ENCODE measurements at places on chromosomes 1 and 21.

DNA sequence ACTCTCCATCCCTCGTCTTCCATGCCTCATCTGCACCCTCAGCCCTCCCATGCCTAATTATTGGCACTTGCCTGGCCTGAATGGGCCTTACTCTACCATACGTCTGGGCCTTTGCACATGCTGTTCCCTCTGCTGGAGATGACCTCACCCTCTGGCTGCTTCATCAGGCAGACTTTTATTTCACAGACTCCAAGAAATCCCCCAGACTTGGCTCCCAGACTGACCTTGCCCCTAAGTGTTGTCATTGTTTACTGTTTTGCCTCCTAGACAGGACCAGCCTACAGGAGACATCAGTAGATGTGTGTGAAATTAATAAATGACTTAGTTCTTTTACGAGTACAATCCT is 5.2 kb upstream of the AHDC1 start:
- DNase-seq, result no peak

DNA sequence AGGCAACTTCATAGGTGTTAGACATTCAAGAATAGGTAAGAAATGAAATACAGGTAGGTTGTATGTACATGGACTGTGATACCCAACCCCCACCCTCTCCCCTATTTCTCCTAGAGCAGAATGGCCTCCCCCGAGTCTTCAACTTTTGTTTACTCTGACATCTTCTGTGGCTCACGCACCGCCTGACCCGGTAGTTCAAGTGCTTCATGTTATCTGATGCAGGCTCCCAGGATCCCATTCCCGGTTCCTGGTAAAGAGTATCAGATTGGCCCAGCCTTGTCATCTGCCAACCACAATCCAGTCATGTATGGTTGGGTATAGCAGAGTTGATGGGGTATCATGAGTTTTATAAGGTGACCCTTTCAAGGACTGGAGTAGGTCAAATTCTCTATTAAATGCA is 9.1 kb downstream of the GNAI3 start:
- DNase-seq, result no peak

DNA sequence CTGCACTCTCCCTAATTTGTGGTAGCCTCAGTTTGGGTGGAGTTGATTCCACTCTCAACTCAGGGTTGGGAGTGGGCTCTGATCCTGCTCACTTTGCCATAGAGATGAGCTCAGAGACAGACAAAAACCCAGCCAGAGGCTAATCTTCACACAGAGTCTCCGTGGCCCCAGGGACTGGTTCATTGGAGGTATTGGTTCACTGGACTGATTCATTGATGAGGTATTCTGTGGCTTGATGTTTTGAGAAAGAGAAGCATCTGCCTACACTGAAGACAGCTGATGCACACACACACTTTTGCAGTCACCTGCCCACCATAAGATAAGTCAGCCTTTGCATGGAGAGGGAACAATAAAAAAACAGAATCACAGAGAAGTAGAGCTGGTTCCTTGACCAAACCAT is 183.8 kb downstream of the AJAP1 start:
- no peak for DNase-seq

DNA sequence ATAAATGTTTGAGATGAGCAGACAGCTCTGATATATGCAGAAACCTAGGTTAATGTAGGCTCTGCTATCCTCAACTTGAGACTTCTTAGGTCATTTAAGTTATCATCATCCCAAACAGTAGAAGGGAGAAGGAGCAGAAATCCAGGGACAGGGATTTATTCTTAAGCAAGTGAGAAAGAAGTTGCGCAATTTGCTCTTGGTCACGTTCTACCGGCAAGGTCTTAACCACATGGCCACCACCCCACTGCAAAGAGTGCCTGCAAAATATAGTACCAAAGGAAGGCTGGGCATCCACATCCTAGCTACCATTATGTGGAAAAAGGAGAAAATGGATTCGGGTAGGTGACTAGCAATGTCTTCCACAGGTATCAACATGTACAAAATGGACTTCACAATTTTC is 25.2 kb downstream of the CRNN start:
- no peak for DNase-seq

Measured in brain (organoid and tissue), 16 donors.